CD4-positive, alpha-beta memory T cell (primary cell): ENCODE measurements at places on chromosomes 2 and 18. TPM values are rescaled to one million over a fixed set of nuclear protein-coding genes. Genes with fewer than 3 reads are reported as not detected.

The HOXD12 gene
- not detected for total RNA-seq

The FOXI3 gene
- not detected for total RNA-seq

The STPG4 gene
- total RNA-seq = 0.72 TPM

The EFHD1 gene
- total RNA-seq = 1.5 TPM

The CABLES1 gene
- total RNA-seq = 0.15 TPM

The TFPI gene
- total RNA-seq = not detected

The PSTPIP2 gene
- 14.0 TPM for total RNA-seq

The STARD6 gene
- not detected for total RNA-seq

The REG3G gene
- total RNA-seq = not detected

The G6PC2 gene
- not detected for total RNA-seq

The UGT1A3 gene
- total RNA-seq = not detected

The OR6B2 gene
- total RNA-seq = not detected

The TMSB10 gene
- total RNA-seq = 1,245 TPM

The SERPINB8 gene
- 13.8 TPM for total RNA-seq

The CAD gene
- 49.3 TPM for total RNA-seq

The ITPRID2 gene
- 30.8 TPM for total RNA-seq

The PNKD gene
- total RNA-seq = 33.6 TPM

The ARMC9 gene
- 1.4 TPM for total RNA-seq

The EMILIN1 gene
- 0.81 TPM for total RNA-seq

The GPR45 gene
- not detected for total RNA-seq

The CD8B gene
- 1.1 TPM for total RNA-seq

The SLC9A4 gene
- not detected for total RNA-seq

The PCARE gene
- not detected for total RNA-seq

The HOXD10 gene
- not detected for total RNA-seq
